ENCODE measurements at places on chromosomes 3 and 15. TPM values are rescaled to one million over a fixed set of nuclear protein-coding genes. Genes with fewer than 3 reads are reported as not detected.

The TMEM108 gene
- not detected for total RNA-seq

The SI gene
- not detected for total RNA-seq

The INKA1 gene
- total RNA-seq = 7.1 TPM

The PP2D1 gene
- total RNA-seq = not detected

The FANCD2 gene
- 69.2 TPM for total RNA-seq

The IGSF11 gene
- total RNA-seq = not detected

The CLSTN2 gene
- total RNA-seq = 50.7 TPM

The VPS13C gene
- total RNA-seq = 31.0 TPM

The SCAANT1 gene
- total RNA-seq = not detected

The SLCO3A1 gene
- total RNA-seq = 17.7 TPM

The ABCC5 gene
- total RNA-seq = 32.0 TPM

The ALDH1A3 gene
- total RNA-seq = 0.19 TPM

The NRROS gene
- total RNA-seq = 0.92 TPM

The ST3GAL6 gene
- 8.2 TPM for total RNA-seq

The SLC28A2 gene
- total RNA-seq = not detected

The DNAH12 gene
- total RNA-seq = not detected

The P2RY1 gene
- 14.0 TPM for total RNA-seq

The CAMKV gene
- total RNA-seq = 6.5 TPM

The MYL3 gene
- total RNA-seq = not detected

The COL7A1 gene
- total RNA-seq = 24.8 TPM

The SPATA12 gene
- total RNA-seq = not detected

The HSPBAP1 gene
- 8.2 TPM for total RNA-seq

The CDCP1 gene
- 0.13 TPM for total RNA-seq

The ACTR8 gene
- total RNA-seq = 26.9 TPM

The GOLGA6L7 gene
- not detected for total RNA-seq

The PARP15 gene
- not detected for total RNA-seq

The DIPK2A gene
- 41.9 TPM for total RNA-seq

The PLA2G4D gene
- total RNA-seq = not detected

The ROPN1B gene
- total RNA-seq = not detected

The PLAAT1 gene
- 0.75 TPM for total RNA-seq

The CLDN16 gene
- 0.09 TPM for total RNA-seq

The RPP25 gene
- total RNA-seq = 22.5 TPM

The WDR93 gene
- total RNA-seq = not detected

The MOBP gene
- 0.19 TPM for total RNA-seq

The ITPKA gene
- 4.3 TPM for total RNA-seq

The CRABP1 gene
- 57.1 TPM for total RNA-seq

The LNP1 gene
- 5.3 TPM for total RNA-seq

The GNAT1 gene
- not detected for total RNA-seq

The RPLP1 gene
- 1,496 TPM for total RNA-seq

The TRAT1 gene
- total RNA-seq = not detected

The RBSN gene
- 31.2 TPM for total RNA-seq

The VWA5B2 gene
- 0.13 TPM for total RNA-seq

The MESP2 gene
- total RNA-seq = 0.26 TPM

The CD96 gene
- total RNA-seq = not detected

The CILP gene
- 0.04 TPM for total RNA-seq

The EFHB gene
- 0.68 TPM for total RNA-seq

The NR2E3 gene
- total RNA-seq = not detected

The MAGEF1 gene
- 47.6 TPM for total RNA-seq

The GPR160 gene
- 11.2 TPM for total RNA-seq

The PRSS50 gene
- total RNA-seq = not detected

The TRIM42 gene
- total RNA-seq = not detected

The NPAP1 gene
- not detected for total RNA-seq

The KLHDC8B gene
- 5.1 TPM for total RNA-seq

The GPR62 gene
- not detected for total RNA-seq

The SLCO2A1 gene
- not detected for total RNA-seq

The PCLAF gene
- total RNA-seq = 138 TPM

The LRRC34 gene
- 9.7 TPM for total RNA-seq

The ALG1L2 gene
- total RNA-seq = not detected

Data from A673 (cell line).